ENCODE measurements at places on chromosomes 2 and 18. TPM values are rescaled to one million over a fixed set of nuclear protein-coding genes. Genes with fewer than 3 reads are reported as not detected.

GRCh38 chr18:65974758-65975157 is 223.9 kb downstream of the CDH7 start:
- no peaks in the 10 kb centered on the region for H3K27me3 ChIP-seq
- H3K36me3 ChIP-seq, result no peaks in the 10 kb centered on the region
- no peak overlapping the region for H3K27ac ChIP-seq
- no peak overlapping the region for H3K4me3 ChIP-seq
- peaks cover 16% of the 10 kb centered on the region for H3K4me1 ChIP-seq

- no peak overlapping the region for H3K4me3 ChIP-seq
- H3K27me3 ChIP-seq, result peaks cover 30% of the 10 kb centered on the region
- H3K4me1 ChIP-seq, result no peaks in the 10 kb centered on the region
- no peak for DNase-seq
- H3K36me3 ChIP-seq, result no peaks in the 10 kb centered on the region
These were observed 363.6 kb downstream of the CTNNA2 start for GRCh38 chr2:79876430-79876829.

DNA sequence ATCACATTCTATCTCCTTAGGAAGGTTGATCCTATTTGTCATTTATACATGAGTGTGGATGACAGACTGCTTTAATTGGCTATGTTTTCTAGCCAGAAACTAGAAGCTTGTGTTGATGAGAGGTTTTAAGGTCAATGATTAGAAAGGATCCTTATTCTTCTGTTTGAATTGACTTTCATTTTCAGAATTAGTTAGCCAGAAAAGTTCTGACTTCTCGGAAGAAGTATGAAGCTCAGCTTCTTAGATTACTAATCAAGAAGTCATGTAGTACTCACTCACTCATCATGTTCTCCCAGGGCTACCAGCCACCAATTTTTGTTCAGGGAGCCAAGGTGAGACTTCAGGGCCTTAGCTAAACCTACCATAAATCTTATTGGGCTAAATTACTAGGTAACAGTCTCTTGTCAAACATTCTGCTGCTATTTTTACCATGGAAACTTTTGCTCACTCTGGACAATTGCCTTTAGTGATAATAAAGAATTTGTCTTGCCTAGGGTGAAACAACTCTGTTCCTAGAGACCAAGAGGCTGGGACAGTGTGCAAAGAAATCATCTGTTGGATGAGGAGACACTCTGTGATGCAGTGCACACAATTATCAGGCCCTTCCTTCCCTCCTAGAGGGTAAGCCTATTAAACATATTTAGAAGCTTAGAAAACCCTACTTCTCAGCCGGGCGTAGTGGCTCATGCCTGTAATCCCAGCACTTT is 111.6 kb upstream of the DNMT3A start:
- no peak overlapping the region for H3K27ac ChIP-seq
- no peak overlapping the region for H3K4me3 ChIP-seq
- H3K36me3 ChIP-seq, result no peaks in the 10 kb centered on the region
- no peak for DNase-seq

DNA sequence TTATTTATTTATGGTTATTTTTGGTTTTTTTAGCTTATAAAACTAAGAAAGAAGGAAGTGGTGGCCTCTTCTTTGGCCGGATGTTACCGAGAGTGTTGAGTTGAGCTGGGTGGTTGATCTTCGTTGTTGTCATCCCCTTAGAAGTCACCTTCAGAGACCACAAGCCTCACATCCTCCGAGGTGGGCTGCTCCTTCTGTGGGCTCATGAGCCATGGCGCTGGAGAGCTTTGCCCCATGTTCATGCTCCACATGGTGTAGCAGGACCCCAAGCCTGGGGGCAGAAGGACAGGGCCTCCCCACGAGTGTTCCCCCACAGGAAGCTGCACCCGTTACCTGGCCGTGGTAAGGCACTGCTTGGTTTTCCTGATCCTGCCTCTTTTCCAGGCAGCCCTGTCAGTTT is 23.4 kb downstream of the SNTG2 start:
- H3K4me3 ChIP-seq, result no peak overlapping the region
- peaks cover 1% of the 10 kb centered on the region for H3K27me3 ChIP-seq
- H3K36me3 ChIP-seq, result no peaks in the 10 kb centered on the region
- H3K4me1 ChIP-seq, result peaks cover 10% of the 10 kb centered on the region

GRCh38 chr2:174025271-174026121 is 60.3 kb upstream of the SP3 start:
- peaks cover 31% of the 10 kb centered on the region for H3K4me1 ChIP-seq
- peak overlapping the region; percentile 81 for H3K27ac ChIP-seq
- no peaks in the 10 kb centered on the region for H3K36me3 ChIP-seq
- H3K4me3 ChIP-seq, result no peak overlapping the region

DNA sequence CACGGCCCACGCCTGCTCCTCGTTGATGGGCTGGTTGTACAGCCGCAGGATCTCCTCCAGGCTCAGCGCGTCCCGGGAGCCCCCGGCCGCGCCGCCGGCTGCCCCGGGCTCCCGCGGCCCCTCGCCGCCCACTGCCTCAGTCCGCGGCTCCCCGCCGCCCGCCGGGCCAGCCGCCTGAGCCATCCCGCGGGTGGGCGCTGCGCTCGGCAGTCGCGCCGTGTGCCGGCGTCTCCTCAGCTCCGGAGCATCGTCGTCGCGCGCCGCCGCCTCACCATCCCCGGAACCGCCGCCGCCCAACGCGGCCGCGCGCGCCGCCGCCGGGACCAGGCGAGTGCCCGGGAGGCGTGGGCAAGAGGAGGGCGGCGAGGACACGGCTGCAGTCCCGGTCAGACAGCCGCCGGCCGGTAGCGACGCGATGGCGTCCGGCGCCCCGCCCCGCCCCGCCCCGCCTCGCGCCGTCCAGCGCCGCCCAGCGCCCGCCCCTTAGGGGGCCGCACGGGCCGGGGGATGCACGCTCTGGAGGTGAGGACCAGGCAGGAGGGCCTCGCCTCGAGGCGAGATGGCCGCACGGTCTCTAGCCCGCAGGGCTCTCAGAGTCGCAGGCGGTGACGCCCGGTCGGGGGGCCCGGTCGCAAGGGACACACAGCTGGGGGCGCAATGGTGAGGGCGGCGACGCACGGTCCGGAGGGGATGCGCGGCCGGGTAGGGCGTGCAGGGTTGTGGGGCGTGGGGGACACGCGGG is at the start of gene SPIRE1:
Gene SPIRE1 (minus strand): TSS at position 424 of the 742 bp plus-strand sequence. CDS start 241 bp downstream, at position 183.
- DNase-seq, result no peak
- peaks cover 1% of the 10 kb centered on the region for H3K36me3 ChIP-seq
- no peaks in the 10 kb centered on the region for H3K27me3 ChIP-seq
- H3K27ac ChIP-seq, result peak within 1 kb of the TSS; percentile 95
- H3K4me1 ChIP-seq, result peaks cover 44% of the 10 kb centered on the region
- H3K4me3 ChIP-seq, result peak within 1 kb of the TSS; percentile 79

GRCh38 chr2:193505620-193506019 is 1310.9 kb upstream of the TMEFF2 start:
- peaks cover 15% of the 10 kb centered on the region for H3K4me1 ChIP-seq
- DNase-seq, result no peak
- no peaks in the 10 kb centered on the region for H3K36me3 ChIP-seq
- H3K27me3 ChIP-seq, result no peaks in the 10 kb centered on the region
- no peak overlapping the region for H3K27ac ChIP-seq

DNA sequence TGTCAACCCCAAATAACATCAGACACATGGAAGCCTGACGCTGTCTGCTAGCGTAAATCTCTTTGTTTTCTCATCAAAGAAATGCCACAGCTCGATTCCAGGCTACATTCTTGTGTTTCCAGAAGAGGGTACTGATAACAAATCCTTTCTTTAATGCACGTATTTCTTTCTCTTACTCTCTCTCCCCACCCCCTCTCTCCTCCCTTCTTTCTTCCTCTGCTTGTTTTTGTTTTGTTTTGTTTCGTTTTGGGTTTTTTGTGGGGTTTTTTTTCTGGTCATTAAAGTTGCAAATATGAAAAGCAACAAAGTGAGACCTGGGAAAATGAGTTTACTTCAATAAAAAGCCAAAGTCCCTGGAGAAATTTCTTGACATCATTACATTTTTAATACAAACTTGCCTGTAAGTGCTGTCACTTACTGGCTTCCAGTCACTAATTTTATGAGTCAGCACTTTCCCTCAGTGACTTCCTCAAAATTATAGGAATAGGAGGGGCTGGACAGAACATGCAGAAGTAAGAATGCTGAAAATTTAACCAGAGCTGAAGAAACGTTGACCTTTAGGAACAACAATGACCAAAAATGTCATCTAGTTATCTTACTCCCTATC is 106.7 kb upstream of the NABP1 start:
- H3K36me3 ChIP-seq, result no peaks in the 10 kb centered on the region
- peak overlapping the region; percentile 64 for H3K4me3 ChIP-seq
- DNase-seq, result no peak
- H3K4me1 ChIP-seq, result peaks cover 21% of the 10 kb centered on the region

SNX17 gene
- total RNA-seq, result 108 TPM

PASK gene
- 13.8 TPM for total RNA-seq

POTEI gene
- 0.07 TPM for total RNA-seq

ACTG2 gene
- total RNA-seq, result 173 TPM
